ENCODE measurements at places on chromosomes 1 and 21.

DNA sequence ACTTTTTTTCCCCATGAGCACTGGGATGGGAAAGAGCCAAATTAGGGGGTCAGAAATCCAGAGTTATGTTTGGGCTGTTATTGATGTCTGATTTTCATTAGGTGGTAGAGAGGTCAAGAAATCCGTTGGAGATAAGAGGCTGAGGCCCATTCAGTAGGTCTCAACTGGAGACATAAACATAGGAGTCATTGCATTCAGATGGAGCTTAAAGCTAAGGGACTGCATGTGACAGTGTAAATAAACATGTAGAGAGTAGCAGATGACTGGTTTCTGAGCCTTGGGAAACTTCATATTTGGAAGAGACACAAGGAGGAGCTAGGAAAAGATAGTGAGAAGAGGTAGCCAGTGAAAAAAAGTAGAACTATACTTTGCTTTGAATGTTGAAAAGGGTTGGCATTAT, 11.7 kb downstream of the PTPRC start:
- no peak for DNase-seq

DNA sequence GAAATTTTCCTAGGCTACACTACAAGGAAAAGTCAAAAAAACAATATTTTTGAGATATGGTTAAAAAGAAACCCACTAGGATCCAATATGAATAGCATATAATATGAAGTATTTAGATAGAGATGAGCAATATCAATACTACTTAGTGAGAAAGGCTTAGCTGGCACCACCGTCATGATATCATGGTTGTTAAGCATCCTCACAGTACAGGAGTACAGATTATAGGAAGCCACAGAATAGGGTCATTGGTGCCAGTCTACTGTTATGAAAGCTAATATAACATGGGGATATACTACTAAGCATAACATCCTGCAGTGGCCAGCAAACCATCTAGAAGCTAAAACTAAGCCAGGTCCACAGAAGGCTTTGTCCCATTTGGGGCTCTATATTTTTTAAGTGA, 28.4 kb upstream of the NRIP1 start:
- no peak for DNase-seq

DNA sequence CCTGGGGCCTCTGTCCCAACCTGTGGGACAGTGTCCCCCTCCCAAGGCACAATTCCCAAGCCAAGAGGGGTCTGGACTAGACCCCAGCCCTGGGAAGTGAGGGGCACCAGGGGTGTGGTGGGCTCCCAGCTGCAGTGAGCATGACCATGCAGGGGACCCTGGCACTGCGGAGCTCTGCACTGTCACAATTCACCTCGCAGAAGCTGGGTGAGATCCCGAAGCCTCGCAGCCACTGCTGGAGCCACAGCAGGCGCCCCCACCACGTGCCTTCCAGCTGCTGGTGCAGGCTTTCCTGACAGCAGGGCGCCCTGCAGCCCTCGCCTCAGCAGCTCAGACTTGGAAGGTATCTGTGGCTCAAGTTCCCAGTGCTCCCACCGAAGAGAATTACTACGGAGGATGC, 10.0 kb upstream of the SRARP start:
- no peak for DNase-seq

DNA sequence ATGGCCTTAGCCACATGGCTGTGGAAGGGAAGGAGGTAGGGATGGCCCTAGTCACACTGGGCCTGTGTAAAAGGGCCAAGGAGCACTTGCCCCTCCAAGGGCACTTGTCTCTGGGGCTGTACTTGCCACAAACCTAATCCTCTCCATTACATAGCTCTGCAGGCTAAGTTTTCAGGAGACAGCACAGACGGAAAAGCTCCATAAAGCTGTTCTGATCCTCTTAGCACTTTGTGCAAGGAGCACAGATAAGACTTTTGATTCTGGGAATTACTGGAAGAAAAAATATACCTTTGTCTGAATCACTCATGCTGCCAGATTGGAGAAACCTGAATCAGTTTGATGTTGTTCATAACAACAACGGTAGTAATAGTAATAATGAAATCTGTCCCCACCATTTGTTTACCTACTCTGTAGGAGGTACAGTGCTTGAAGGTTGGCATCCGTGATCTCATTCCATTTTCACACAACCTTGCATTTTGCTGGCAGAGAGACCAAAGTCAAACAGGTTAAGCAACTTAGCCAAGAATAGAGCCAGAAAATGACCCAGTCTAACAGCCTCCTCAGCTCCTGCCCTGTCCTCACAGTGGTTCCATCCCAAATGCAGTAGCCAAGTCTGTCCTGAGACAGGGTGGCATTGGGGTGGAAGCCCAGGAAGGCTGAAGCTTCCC, 207.1 kb downstream of the ROR1 start:
- DNase-seq, result no peak

DNA sequence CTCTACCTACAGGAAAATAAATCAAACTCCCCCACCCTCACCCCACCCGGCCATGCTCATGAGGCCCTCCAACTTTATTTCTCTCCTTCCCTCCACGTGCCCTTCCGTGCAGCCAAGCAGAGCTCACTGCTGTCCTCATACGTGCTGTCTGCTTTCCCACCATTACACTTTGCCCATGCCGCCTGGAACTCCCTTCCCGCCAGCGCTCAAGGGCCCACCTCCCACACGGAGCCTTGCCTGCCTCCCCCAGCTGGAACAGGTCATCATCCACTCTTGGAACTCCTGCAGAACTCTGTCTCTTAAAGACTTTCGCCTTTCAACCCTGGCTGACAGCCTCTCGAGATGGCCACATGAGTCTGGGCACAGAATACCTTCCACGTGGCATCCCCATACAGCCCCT, 42.4 kb downstream of the GLIS1 start:
- no peak for DNase-seq

DNA sequence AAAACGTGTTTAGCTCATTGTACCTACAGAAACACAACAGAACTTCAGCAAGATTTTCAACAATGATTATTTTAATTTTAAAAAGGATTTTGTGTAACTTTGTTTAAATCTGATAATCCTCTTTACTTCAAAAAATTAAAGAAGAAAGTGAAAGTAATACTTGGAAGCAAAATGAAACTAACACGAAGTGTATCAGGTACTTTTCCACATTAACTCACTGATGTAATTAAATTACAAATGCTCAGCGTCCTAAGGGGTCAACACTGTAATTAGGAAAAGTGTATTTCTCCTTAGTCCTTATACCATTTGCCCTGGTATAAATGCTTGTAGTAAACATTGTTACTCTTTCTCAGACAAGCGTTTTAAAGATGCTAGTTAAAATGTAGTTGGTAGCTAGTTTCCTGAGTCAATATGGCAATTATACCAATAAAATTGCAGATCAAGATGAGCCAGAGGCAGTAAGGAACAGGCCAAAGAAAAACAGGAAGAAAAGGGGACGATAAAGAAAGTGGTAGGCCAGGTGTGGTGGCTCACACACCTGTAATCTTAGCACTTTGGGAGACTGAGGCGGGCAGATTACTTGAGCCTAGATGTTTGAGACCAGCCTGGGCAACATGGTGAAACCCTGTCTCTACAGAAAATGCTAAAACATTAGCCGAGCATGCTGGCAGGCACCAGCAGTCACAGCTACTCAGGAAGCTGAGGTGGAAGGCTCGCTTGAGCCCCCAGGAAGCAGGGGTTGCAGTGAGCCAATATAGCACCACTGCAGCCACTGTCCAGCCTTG, 553.0 kb downstream of the SMYD3 start:
- peak; percentile 17 for DNase-seq

GRCh38 chr1:1511533-1512285, at the start of gene ATAD3A:
ATAD3A (plus strand) TSS chr1:1512162; CDS start chr1:1512269, 107 bp downstream.
- peak; percentile 95 for DNase-seq

DNA sequence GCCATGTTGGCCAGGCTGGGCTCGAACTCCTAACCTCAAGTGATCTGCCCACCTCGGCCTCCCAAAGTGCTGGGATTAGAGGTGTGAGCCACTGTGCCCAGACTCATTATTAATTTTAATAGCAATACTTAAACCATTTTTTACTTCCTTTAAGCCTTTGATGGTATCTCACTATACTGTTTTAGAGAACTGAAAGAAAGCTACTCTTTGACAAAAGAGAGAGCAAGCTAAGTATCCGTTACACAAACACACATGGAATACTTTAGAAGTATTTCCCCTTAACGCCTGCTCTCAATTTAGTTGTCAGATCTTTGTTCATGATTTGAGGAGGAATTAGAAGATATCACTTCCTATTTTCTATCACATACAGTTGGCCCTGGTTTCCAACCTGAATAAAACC, 189.4 kb downstream of the COP1 start:
- no peak for DNase-seq

DNA sequence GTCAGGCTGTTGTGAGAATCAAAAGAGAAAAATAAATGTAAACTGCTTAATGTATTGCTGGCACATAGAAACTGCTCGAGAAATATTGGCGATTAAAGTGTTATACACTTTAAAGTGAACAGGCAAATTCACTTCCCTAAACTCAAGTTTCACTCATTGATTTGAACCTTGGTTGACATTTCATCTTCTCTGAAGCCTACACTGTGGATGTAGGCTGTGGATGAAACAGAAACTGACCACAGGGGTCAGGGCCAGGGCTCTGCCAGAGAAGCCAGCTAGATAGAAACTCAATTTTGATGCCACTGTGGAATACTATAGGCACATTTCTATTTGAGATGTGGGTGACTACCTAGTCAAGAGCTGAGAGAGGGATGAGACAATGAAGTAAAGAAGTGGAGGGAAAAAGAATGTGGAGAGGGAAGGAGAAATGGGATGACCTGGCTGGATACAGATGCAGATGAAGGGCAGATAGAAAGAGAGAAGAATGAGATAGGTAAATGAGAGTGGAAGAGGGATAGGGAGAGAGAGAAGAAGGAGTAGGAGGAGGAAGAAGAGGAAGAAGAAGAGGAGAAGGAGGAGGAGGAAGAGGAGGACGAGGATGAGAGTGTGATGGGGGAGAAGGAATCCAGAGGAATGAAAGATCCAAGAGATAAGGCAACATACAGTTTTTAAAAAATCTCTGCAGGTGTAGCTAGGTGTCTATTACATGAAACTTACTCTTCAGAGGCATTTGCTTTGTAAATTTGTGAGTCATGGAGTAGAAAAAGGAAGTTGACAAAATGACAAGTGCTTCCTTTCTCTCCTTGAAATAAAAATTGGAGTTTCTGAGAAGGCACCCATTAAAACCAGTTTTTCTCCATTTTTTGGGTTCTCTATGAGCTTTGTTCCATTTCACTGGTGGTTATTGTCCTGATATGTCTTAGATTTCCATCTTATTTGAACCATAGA, 17.4 kb upstream of the CD1D start:
- DNase-seq, result no peak

GRCh38 chr1:58824753-58825389, 41.0 kb upstream of the JUN start:
- DNase-seq, result no peak

DNA sequence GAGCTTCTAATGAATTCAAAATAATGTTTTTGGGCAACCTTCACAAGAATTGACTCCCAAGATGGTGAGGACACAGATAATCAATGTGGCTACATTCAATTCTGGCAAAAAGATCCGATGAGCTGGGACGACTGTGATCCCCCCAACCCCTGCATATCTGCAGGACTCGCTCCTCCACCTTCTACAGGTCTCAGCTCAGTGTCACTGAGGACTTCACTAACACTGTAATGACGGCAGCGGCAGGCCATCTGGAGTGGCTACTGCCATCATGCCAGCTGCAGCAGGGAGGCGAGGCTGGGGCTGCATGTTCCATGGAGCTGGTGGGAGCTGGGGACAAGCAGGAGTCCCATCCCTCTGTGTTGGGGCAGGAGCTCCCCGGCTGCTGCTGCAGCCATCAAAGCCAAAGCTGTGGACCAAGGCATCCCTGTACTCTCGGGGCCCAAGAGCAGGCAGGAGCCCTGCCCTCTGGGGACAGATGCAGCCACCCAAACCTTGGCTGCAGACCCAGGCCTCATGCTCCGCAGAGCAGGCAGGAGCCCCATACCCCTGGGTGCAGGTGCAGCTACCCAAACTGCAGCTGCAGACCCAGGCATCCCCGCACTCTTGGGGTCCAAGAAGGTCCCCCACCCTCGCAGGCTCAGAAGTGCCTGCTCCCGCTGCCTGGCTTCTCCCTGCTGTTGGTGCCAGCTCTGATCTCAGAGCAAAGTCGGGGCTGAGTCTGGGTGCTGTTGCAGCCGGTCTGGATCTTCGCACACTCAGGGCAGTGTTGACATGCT, 12.2 kb upstream of the DHRS3 start:
- DNase-seq, result no peak

Measured in NK-92 treated with Interleukin-12 subunit alpha and Interleukin-12 subunit beta, amount 100 ng/mL, for 24 hours (cell line).